ENCODE measurements at places on chromosomes 2 and 18.

DNA sequence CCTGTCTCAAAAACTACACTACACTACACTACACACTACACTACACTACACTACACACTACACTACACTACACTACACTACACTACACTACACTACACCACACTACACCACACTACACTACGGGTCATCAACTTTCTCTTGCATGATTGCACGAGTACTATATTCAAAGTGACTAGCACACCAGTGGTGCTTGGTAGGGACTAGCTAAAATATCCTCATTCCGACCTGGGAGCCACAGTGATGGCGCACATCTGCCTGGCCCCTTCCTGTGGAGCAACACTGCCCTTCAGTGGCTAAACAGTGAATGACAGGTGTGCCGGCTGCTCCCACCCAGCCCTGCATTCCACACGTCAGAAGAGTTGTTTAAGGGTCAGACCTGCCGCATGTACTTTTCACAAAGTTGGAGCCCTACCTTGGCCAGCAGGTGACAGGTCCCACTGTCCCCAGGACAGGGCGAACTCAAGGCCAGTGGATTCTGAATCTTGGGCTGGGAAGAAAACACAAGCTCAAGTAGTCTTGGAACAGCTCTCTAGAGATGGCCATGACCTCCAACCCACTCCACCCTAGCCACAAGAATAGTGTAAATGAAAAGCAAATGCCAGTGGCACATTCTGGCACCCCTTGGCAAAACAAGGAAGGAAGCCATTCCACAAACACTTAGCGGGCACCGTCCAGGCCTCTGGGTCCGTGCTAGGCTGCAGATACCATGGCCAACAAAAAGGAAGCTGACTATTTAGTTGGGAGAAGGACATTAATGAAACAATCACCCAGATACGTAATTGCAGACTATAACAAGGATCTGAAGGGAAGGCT lies 79.7 kb upstream of the MSH2 start:
- DNase-seq = no peak

DNA sequence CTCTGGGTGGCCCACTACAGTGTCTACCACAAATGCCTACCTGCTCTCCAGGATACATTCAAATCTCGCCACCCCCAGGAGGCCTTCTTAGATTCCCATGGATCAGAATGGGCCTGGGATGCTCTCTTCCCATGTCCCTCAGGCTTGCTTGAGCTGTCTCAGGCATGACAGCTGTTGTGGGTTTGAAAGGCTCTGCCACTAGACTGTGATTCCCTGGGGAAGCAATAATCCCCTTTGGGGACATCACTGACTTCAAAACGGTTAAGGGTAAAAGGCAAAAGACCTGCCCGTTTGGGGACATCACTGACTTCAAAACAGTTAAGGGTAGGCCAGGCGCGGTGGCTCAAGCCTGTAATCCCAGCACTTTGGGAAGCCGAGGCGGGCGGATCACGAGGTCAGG lies 35.8 kb upstream of the ZNF516 start:
- no peak for DNase-seq

DNA sequence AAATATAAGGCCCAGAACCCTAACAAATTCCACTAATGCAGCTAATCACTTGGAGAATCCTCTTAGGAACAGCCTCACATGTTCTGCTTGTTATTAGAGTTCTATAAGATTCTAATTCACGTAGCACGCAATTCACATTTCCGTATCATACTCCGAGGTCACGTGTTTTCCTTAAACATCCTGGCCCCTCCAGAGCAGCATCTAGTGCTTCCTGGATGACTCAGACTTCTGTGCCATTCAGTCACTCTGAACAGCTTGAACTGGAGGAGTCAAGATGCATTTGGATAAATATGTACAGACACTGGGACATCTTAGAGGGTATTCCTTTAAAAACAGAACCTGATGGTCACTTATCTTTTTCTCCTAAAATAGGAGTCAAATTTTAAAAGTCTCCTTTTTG lies 156.5 kb downstream of the MYO5B start:
- DNase-seq = no peak

DNA sequence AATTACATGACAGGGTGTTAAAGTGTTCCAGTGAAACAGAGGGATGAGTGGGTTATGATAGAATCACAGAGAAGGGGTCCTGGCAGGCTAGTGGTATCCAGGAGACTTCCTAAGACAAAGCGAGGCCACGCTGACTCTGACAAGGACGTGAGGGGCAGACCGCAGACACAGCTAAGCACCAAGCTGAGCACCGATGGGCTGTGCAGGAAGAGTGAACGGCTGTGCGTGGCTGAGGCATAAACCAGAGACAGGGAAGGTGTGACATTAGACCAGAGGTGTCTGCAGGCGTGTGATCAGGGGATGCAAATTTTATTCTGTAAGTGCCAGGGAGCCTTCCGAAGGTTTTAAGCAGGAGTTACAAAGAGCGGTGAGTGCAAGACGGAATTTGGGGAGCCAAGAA lies 69.9 kb downstream of the PRELID3A start:
- no peak for DNase-seq

All from GM04503 (cell line).